Caki2 (cell line): ENCODE measurements at places on chromosomes 5 and 9.

GRCh38 chr5:51387884-51388275, 4.6 kb downstream of the ISL1 start:
- DNase-seq: no peak

DNA sequence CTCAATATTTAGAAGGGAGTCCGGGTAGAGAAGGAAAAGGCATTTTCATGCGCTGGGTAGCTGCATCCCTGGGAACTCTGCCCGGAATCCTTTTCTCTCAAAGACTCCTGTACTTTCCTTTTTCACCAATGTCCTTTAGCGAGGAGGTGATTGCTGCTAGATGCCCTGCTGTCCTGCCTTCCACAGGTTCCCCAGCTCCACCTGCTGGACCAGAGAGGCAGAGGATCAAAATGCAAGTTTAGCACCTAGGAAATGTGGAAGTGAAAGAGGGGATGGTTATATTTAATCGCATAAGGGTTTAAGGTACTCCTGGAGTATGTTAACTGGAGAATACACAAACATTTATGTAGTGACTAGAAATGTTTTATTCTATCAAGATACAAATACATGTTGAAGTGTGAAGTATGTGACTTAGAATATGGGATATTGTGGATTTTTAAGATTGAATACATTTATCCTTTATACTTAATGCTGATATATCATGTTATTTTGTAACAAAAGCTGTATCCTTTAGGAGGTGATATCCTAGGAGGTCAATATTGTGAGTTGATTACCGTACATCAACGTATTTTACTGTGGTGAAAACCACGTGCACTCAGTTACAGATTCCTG, 145.7 kb downstream of the ARHGAP26 start:
- peak; percentile 23 for DNase-seq

DNA sequence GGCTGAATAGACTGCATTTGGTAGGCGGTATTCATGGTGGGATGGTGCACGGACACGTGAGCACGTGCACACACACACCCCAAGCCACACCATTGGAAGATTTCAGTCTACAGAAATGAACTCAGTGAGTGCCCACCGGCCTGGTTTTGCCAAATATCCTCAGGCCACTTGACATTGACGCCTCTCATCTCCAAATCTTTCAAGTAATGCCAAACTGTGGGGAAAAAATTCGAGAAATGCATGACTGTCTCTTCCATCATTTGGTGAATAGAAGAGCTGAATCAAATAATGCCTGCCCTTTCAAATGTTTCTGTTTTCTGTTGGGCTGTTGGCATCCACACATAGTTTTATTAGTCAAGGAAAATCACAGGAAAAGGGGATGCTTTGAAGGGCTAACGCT, 182.3 kb upstream of the EFNA5 start:
- no peak for DNase-seq

DNA sequence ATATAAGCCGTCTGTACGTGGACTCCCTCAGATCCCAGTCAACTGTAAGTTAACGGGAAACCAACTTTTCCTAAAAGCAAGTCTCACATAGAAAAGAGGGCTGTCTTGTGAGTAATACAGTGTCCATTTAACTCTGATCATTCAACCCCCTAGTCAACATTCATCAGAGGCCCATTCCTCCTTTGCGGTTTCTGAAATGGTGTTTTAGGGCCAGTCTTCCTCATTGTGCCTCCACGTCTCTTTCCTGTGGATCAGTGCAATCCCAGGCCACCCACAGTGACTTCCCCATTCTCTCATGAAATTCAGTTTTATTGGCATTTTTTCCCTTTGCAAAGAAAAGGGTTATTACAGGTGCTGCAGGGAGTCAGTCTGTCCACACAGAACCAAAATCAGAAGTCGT, 261.8 kb downstream of the NR3C1 start:
- DNase-seq: no peak

GRCh38 chr9:78666818-78667414, 370.0 kb downstream of the PSAT1 start:
- no peak for DNase-seq

GRCh38 chr9:110977259-110977709, 61.0 kb downstream of the LPAR1 start:
- peak; percentile 55 for DNase-seq

DNA sequence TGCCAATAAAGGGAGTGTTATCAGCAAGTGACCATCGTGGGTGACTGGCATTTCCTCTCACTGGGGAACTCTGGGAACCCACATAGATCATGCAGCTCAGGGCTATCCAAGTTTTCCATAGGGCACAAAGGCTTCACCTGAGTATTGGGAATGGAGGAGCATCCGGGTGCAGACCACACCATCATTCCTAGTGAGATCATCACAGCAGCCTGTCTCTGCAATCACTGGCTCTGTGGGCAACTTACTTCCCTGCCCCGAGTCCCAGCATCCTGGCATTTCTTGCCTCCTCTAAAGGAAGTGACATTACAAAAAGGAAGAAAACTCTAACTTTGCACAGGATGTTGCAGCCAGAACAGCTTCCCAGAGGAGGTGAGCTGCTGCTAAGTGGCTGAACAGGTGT, 80.6 kb upstream of the SHB start:
- DNase-seq: no peak

GRCh38 chr9:36214571-36214970, 23.9 kb downstream of the CLTA start:
- no peak for DNase-seq

GRCh38 chr9:82255481-82256176, 267.1 kb downstream of the SPATA31D1 start:
- no peak for DNase-seq

GRCh38 chr9:75455444-75455921, 367.2 kb downstream of the OSTF1 start:
- DNase-seq: no peak

DNA sequence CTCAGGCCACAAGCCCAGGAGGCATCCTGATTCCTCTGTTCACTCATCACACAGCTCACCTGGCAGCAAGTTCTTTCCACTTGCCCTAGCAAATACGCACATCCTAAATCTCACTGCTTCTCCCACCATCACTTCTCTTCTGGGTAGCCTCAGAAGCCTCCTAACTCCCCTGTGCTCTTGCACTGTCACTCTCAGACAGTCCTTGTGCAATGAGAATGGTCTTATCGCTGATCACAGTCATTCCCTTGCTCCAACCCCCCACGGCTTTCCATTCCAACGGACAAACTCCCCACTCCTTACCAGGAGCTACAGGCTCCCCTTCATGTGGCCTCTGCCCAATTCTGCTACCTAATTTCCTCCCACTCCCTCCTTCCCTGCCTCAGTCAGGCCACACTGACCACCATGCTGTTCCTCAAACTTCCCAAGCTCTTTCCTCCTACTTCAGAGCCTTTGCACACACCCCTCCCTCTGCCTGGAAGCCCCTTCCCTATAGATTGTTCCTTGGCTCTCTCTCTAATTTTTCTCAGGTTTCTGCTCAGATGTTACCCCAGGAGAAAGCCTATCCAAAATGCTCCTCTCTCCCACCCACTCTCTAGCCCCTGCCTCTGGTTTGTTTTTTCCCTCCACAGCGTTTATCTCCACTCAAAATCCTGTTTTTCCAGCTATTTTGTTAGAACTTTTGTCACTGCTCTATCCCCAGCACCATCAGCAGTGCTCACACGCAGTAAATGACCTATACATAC, 34.1 kb upstream of the TNFAIP8 start:
- no peak for DNase-seq

- DNase-seq: no peak
Observed at GRCh38 chr5:12242950-12243888, 339.0 kb upstream of the CTNND2 start.

DNA sequence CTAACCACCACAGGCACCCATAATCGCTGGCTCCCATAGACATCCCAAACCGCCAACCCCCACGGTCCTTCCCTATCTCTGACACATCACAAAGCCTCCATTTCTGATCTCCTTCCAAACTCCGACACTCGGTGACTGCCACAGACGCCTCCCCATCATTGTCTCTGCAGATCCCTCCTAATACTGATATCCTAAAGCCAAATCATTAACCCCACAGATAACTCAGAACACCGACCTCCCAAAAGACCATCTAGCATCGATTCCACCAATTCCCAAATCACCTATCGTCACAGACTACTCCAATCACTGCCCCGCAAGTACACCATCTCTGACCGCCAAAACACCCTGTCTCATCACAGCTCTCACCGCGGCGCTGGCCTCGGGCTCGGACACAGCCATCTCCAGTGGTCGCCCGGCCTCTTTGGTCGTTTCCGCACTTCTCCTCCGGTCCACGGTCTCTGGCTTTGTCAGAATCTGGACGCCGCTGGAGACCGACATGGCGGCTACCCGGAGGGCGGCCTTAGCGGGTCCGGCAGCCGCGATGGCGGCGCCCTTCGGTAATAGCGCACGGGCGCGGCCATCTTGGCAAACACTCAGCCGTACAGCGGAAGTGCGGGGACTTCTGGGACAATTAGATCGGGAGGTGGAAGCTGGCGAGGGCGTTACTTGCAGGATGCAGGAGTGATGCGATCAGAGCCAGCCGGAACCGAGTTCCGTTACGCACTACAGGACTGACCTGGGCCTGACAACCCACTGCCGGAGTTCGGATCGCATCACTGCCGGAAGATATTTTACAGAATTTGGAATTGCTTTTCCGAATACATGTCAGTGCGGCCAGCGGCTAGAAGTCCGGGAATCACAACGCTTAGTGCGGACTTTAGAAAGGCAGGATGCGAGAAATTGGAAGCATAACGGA, at the start of gene ZFP37:
Gene ZFP37 (minus strand): TSS at position 534 of the 916 bp plus-strand sequence. CDS start 36 bp downstream, at position 498.
- no peak for DNase-seq

GRCh38 chr5:100517301-100517974, 17.7 kb upstream of the FAM174A start:
- DNase-seq: no peak

DNA sequence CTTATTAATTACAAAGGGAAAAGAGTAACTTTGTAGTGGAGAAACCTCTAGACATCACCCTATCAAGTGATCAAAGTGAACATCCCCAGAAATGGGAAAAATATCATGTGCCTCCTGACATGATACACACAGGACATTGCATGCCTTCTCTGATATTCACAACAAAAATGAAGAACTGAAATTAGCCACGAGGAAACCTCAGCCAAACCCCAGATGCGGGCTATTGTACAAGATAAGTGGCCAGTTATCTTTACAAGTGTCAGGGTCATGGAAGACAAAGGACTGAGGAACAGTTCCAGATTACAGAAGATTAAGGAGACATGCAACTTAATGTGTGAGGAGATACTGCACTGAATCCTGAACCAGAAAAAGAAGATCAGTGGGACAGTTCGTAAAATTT, 23.8 kb upstream of the NPM1 start:
- no peak for DNase-seq

- DNase-seq: no peak
Observed at GRCh38 chr5:90307322-90307721, 102.2 kb downstream of the CETN3 start.

DNA sequence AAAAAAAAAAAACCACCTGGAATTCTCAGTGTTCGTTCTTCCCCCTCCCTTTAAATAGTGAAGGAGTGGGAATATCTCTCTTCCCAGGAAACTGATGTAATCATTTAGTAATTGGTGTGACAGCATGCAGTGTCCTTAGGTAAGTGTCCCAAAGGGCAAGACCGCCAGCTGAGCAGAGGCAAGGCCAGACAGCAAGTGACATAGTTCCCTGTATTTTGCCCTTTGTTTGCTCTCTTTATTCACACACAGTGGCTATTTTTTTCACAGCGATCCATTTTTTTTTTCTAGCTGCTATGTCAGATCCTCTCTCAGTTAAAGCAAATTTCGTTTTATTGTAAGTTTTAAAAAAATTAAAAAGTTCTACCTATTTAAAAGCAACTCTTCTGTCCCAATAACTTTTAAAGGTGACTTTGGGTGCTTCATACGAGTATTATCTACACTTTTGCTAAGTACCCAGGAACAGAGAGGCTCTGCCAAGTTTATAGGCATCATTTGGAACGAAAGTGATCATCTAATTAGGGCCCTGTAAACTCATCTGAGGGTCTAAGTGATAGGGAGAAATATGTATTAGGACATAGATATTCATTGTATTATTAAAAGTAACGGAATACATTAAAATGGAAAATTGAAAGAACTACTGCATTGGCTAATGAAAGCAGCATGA, 98.2 kb upstream of the ALDH1A1 start:
- no peak for DNase-seq

DNA sequence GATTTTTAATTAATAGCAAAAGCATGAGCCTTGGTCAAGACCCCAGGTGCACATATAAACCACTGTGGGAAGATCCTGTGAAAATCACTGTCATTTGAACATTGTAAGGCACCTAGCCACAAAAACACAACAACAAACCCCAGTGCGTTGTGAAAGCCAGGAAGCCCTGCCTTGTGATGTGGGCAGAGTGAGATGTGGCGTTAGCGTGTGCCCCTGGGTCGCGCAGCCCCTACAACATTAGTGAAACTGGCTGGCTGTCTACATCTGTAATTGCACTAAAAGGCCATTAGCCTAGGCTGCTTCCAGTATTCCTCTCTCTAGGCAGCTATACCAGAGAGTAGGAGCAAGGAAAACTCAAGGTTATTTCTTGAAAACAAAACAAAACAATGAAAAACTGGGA, 21.1 kb upstream of the PDZD2 start:
- no peak for DNase-seq

DNA sequence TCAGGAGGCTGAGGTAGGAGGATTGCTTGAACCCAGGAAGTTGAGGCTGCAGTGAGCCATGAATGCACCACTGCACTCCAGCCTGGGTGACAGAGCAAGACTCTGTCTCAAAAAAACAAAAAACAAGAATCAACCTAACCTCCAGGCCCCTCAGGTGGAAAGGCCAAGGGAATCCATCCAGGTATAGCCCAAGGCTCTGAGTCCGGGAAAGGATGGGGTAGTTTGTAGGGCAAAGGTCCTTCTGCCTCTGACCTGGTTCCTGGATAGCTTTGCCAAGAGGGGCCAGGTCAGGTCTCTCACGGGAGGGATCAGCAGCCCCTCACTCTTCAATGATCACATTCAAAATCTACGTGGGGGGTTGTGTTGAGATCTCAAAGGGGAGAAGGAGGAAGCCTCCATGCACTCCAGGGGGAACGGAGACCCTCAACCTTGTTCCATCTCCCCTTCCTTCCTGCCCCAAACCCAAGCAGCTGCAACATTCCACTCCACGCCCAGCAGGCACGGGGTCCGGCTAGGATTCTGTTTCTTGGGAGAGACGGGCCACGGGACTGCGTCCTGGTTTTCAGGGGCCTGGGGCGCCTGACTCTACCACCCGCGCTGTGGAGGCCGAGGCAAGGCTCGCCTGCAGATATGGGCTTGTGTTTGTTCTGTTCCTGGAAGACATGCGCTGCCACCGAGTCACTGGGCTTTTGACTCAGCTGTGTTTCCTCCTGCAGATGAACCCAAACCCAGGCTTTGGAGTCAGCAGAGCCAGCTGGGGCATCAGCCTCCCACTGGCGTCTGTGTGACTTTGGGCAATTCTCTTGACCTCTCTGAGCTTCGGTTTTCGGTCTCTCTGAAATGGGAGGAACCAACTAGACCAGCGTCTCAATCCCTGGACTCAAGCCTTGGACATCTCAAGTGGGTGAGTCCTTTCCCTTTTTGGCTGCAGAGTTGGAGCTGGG, 35.5 kb downstream of the PLPP7 start:
- DNase-seq: no peak

- DNase-seq: no peak
Observed at GRCh38 chr5:113199122-113199905, 222.7 kb downstream of the DCP2 start.

GRCh38 chr5:93022796-93023447, 558.1 kb downstream of the NR2F1-AS1 start:
- no peak for DNase-seq

- no peak for DNase-seq
Observed at GRCh38 chr9:95129476-95130291, 187.8 kb downstream of the FANCC start.
